ENCODE measurements at places on chromosomes 1 and 21.

- DNase-seq, result no peak
Measured at GRCh38 chr1:18256282-18257235, 149.0 kb downstream of the IGSF21 start.

DNA sequence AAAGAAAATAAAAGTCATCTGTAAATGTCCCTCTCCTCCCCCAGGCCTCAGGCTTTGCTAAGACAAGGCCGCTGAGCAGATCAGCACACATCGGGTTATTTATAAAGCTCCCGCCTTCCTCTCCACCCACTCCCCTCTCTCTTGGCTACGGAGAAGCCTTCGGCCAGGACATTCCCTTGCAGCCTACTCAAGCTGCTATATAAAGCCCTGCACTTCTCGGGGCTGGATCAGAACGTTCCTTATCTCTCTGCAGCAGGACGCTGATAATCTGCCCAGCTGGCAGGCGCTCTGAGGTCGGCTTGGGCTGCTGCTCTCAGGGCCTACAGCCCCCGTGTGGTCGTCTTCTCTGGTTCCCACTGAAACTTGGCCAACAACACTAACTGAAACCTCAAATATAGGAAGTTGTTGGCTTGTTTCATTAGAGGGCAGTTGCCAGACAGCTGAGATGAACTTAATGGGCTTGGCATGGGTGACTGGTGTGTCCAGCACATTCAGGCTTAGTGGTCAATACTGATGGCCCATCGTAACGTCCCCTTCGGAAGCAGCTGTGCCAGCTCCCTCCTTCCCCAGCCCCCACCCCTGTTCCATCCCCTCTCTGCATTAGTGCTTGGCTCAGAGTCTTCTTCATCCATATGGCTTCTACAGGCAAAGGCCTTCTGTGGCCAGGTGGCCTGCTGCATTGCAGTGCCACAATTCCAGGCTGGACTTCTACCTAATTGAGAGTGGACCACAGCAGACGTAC is 64.6 kb downstream of the IER5 start:
- peak; percentile 34 for DNase-seq

- DNase-seq, result no peak
Measured at GRCh38 chr1:203563291-203563690, 63.3 kb upstream of the ATP2B4 start.

- DNase-seq, result no peak
Measured at GRCh38 chr1:177800400-177801088, 169.3 kb downstream of the SEC16B start.

DNA sequence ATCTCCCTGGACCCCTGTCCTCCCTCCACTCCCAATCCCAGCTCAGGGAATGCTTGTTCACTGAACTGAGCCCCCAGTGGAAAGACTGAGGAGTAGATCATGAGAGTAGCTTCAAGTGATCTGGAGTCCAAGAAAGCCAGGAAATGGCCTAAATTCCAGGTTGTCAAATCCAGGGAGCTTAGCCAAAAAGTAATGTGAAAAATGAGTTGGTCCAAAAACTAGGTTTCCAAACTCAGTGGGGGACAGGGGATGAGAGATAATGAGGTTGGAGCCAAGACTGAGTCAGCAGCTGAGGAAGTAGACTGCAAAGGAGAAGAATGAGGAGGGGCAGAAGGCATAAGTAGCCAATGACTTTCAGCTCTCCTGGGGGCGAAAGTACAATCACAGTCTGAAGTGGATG is 284.1 kb upstream of the BEND5 start:
- DNase-seq, result peak; percentile 80

GRCh38 chr1:160540859-160541233 is 17.8 kb upstream of the SLAMF6 start:
- no peak for DNase-seq

GRCh38 chr1:21594501-21594900 is 74.7 kb downstream of the RAP1GAP start:
- DNase-seq, result no peak

GRCh38 chr1:242132121-242132817 is 133.4 kb upstream of the MAP1LC3C start:
- no peak for DNase-seq

- no peak for DNase-seq
Measured at GRCh38 chr21:40540216-40540615, 306.7 kb downstream of the DSCAM start.

- no peak for DNase-seq
Measured at GRCh38 chr1:177944016-177944949, 25.6 kb downstream of the SEC16B start.

DNA sequence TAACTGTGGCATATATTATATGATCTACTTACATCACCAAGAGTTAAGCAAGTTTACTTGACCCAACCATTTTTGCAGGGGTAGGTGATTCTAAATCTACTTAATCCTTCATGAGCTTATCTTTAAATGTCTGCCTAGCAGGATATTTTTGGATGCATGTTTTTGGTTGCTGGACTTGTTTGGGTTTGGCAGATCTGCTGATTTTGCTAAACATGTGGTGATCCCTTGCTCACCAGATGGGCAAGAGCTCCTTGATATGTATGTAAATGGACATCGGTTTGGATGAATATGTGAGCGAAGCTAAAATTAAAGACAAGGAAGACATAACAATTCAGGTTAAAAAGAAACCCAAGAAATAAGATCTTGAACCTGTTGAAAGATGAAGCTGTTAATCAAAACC is 36.7 kb downstream of the FMN2 start:
- no peak for DNase-seq

DNA sequence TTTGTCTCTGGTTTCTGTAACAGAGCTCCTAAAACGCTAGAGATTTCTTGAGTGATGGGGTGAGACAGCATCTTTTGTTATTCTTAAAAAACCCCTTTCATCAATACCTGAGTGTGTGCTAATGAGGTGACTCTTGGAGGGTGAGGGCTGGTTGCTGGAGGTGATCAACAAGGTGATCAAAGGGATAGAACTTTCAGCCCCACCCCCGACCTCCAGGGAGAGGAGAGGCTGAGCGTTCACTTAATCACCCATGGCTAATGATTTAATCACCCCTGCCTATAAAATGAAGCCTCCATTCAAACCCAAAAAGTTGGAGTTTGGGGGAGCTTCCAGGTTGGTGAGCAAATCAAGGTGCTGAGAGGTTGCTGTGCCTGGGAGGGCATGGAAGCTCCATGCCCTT is 175.4 kb downstream of the SLC35F3 start:
- DNase-seq, result no peak

DNA sequence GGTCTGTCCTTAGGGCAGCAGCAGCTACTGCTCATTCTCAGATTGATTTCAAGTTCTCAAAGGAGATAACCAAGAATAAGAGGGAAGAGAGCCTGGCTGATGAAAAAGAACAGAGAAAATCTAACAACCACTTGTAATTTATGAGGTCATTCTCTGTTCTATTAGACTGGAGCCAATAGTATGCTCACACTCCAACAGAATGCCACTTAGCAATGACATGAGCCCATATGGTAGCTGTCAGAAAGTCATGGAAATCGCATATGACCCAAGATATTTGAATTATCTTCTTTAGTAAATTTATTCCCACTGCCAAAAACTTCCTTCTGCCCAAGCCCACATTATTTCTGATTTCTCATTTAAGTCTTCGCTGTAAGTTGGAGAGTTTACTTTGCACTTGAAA is 53.7 kb upstream of the PLA2G4A start:
- no peak for DNase-seq

- DNase-seq, result no peak
Measured at GRCh38 chr1:6885426-6885825, 100.2 kb downstream of the CAMTA1 start.

- DNase-seq, result no peak
Measured at GRCh38 chr1:93140106-93140505, 40.1 kb downstream of the TMED5 start.

DNA sequence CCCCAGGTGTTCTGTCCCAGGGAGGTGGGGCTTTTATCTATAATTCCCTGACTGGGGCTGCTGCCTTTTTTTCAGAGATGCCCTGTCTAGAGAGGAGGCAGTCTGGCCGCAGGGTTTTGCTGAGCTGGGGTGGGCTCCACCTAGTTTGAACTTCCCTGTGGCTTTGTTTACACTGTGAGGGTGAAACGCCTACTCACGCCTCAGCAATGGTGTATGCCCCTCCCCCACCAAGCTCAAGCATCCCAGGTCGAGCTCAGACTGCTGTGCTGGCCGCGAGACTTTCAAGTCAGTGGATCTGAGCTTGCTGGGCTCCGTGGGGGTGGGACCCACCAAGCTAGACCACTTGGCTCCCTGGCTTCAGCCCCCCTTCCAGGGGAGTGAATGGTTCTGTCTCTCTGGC is 124.3 kb downstream of the CENPF start:
- no peak for DNase-seq

- no peak for DNase-seq
Measured at GRCh38 chr21:15241997-15242736, 177.4 kb upstream of the NRIP1 start.

DNA sequence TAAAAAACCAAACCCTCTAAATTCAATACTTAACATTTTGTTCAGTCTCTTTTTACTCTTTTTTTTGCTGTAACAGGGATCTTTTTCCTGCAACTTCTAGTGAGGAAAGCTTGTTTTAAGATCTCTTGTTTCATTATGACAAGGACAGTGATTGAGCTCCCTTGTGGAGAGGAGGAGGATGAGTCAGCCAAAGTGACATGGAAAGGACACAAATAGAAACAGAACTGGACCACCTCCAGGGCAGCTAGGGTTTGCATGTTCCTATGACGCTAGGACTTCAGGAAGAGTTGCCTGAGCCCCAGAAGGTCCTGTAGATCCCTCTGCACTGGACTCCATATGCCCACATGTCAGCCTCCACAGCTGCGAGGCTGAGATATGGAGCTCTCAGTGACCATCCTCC is 212.6 kb upstream of the FAM78B start:
- DNase-seq, result no peak

GRCh38 chr1:15833069-15833679 is 14.3 kb upstream of the SPEN start:
- no peak for DNase-seq

GRCh38 chr1:178461701-178462100 is 35.1 kb downstream of the CLEC20A start:
- no peak for DNase-seq

DNA sequence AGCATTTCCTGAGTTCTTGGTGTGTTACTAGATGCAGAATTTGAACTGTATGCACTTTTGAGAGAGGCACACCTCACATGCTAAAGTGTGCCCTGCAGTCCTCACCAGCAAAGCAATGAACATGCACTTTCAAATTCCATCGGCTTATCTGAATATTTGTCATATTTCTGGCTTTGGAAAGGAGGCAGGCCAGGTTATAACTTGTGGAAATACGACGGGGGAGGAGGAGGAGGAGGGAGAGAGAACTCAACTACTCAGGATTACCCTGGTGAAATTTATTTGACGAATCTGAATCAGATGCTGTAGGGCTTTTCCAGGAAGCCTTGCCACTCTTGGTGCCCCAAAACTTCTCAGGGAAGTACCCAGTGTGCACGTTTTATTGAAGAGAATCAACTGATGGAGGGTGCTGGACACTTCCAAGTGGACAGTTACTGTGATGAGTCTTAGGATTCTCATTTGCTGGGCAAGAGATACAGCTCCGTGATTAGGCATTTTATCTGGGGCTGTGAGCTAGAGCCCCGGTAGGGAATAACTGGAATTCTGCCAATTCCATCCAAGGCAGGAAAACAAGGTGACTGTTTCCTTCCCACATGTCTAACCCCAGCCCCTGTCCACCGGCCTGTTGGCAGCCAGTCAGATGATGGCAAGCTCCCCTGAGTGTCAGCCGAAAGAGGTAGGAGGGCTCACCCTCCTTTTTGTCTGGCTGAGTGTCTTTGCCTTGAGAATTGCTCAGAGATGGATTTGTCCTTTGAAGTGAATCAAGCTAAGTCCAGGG is 3.8 kb downstream of the PDPN start:
- DNase-seq, result no peak

- DNase-seq, result no peak
Measured at GRCh38 chr1:115210302-115210711, 121.0 kb upstream of the TSPAN2 start.

DNA sequence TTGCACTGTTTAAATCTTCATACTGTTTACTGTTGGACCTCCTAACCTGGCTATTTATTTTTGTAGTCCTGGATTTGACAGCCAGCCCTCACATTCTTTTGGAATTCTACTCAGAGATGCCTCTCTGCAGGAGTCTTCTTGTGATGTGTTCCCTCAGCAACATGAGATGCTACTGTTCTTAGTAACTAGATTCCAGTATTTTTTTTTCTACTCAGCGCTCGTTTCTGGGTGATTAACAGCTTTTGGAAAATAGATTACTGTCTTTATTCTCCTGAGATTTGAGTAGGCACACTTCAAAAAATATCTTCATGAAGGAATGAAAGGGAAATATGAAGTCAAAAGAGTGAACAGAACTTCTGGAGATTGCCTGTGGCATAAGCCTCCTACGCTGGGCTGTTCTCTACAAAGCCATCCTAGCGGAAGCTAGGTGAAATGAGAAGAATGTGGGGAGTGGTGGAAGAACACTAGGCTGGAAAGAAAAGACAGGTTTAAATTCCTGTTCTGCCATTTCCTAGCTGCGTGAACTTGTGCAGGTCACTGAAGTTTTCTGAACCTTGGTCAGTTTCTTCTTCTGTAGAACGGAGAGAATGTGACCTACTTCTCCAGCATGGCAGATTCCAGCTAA is 75.9 kb downstream of the LRRC8C start:
- no peak for DNase-seq

DNA sequence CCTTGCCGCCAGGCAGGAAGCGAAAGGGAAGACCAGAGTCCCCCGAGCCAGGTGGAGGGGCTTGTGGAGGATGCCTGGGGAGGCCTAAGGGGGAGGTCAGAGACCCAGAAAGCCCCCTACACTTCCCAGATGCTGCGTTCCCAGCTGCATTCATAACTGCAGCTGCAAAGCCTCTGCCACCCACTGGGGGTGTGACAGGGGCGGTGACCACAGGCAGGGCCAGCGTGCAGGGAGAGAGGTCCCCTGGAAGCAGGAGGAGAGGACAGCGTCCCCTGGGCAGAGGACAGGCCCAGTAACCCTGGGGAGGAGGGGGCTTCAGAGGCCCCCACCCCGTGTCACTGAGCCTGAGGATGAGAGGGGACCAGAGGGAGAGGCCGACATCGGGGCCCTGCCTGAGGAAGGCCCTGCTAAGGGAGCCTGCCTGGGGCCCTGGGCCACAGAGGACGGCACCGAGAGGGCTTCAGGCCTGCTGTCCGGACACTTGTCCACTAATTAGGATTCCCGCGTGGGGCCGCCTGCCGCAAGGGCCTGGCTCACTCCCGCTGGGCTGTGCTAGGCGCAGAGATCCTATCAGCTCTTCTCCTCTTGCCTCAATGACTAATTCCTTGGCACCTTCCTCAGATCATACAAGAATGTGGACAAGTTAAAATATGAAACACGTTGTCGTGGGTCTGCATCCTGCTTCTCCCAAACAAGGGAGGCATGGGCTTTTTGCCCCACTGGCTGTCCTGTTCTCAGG is 49.1 kb upstream of the CCDC27 start:
- DNase-seq, result no peak

DNA sequence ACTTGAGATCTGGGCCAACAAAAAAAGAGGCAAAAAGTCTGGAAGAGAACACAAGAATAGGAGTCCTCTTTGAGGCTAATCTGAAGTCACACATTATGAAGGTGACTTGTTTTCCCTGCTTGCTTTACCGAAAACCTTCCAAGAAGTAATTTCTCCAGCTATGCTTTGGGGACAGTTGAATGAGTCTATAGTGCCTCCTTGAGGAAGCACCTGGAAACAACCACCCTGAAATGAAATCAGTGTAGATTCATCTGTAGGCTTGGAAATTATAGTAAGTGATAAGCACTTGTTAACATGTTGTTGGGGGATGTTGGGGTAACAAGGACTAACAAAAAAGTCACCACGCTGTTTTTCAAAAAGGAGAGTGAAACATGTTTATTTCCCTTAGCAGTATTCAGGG is 23.4 kb upstream of the RPTN start:
- DNase-seq, result no peak

- no peak for DNase-seq
Measured at GRCh38 chr1:205493241-205494085, 11.0 kb upstream of the CDK18 start.
